Naive thymus-derived CD4-positive, alpha-beta T cell (primary cell): ENCODE measurements at places on chromosomes 1 and 21.

GRCh38 chr1:94875794-94876193 lies 51.1 kb downstream of the CNN3 start:
- DNase-seq = no peak

DNA sequence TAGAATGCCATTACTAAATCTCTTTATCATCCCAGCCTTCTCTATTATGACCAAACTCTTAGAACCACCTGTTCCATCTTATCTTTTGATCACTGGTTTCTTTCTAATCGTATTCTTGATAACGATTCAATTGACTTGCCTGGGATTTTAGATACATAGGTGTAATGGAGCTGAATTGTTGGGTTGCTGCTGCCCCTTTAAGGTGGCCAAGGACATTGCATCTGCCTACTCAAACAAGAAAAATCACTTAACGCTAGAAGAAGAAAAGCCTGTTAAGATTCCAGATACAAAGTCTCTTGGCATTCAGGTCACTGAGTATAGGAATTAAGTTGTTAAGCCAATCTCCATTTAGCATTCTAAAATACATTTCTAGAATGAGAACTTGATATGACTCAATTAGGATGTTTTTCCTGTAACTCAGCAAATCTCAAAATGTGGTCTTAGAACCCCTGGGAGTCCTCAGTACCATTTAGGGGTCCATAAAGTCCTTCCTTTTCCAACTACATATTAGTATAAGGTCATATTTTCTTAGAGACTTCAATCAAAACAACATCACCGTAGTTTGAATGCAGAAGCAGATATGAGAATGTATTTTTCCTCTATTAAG lies 12.4 kb downstream of the NEXN start:
- DNase-seq = peak; percentile 3

DNA sequence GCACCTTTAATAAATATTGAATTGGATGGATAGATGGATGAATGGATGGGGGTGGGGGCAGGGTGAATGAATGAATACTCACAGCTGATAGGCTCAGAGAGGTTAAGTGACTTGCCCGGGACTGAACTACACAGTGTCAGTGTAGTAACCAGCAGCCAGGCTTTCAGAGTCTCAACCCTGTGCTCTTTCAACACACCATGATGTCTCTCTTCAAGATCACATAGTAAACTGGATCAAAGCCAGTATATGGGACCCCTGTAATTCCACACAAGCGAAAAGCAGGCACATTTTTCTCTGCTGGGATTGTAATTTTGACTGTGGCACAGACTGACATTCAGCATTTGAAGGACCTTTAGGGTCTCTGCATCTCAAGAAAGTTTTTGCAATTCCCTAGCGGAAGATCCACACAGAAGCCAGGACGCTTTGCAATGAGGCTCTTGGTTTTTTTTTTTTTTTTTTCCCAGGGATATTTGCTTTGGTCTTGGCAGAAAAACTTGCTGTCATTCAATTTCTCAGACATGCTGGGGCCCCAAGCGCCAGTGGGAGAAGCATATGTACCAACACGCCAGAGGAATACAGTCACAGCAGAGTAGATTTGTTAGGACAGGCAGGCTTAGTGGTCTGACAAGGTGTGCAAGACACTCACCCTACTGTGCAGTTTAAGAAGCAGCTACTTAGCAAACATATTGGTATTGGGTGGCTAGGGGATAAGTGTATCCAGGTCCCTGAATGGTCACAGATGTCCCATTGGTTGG lies 213.1 kb upstream of the CAMK1G start:
- no peak for DNase-seq

DNA sequence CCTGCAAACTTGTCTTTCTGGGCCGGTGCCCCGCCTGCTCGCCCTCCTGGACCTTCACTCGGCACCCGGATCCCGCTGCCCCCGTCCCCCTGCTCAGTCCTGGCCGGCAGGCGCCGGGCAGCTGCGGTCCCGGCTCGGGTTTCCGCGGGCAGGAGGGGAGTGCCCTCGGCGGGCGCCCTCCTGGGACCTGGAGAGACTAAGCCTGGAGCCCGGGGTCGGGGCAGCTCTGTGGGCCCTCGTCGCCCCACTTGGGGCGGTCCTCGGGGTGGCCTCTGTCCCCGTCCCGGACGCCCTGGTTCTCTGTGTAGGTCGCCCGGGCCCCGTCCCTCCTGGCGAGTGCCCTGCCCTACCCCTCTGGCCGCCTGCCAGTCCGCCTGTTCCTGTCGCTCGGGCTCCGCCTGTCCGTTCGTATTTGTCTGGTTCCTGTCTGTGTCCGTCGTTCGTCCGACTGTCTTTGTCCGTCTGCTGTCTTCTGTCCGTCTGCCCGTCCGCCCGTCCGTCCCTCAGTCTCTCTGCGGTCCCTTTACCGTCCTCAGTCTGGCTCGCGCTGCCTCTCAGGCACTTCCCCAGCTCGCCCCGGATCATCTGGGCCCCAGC lies 490 bp downstream of the SERINC2 start:
- peak; percentile 18 for DNase-seq

GRCh38 chr1:167225920-167226319 lies 5.2 kb downstream of the POU2F1 start:
- DNase-seq = no peak

- DNase-seq = no peak
Observed at GRCh38 chr21:42364304-42364865, 1.9 kb downstream of the TFF1 start.

DNA sequence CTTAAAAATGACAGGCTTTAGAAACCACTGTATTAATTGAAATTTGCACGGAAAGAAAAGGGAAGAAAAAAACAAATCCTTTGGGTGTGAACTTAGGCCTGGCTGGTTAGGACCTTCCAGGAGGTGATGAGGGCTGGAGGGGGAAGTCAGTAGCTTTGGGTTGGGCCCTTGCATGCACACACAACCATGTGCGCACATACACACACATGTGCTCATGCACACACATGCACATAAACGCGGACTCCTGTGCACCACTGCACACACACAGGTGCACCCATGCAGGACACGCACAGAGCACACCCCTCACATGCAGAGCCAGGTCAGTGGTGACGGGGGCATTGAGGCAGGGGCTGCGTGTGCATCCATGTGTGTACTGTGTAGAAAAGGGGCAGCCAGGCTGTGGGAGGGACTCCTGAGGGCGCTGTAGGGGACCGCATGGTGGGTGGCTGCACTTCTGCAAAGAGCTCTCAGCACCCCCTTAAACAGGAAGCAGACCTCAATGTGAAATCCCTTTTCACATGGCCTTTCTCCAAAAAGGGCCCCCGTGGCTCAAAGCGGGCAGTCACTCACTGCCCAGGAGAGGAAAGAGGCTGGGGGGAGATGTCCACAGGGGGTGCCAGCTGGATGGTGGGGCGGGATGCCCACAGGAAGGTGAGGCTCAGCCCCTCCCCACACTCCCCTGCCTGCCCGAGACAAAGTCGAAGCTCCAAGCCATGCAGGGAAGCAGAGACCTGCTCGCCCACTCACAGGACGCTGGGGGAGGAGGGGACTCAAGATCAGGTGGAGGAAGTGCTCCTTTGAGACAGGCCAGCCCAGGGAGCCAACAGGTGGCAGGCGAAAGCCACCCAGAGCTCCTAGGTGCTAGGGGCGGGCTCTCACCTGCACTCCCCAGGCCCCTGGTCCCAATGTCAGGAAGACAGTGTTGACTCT lies 95.2 kb downstream of the ITPKB start:
- no peak for DNase-seq

DNA sequence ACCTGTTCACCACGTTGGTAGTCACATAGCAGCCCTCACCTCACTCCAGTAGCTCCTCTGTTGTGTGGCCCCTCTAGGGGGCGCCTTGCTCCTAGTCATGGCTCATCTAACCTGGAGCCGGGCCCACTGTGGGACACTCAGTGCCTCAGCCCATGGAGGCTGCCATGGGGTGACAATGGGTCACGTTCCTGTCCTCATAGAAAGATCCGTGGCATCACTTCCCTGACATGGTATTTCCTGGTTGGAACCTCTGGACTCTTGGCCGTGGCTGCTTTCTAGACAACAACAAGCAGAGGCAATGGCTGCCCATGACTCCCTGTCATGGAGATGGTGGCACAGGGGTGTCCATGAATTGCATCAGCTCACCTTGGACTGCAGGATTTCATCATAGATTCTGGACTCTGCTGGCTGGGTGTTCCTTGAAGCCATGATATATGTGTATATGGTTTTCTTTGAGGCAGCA lies 27.5 kb upstream of the SLAMF6 start:
- DNase-seq = no peak

GRCh38 chr1:83970802-83971201 lies 28.1 kb downstream of the TTLL7 start:
- no peak for DNase-seq

DNA sequence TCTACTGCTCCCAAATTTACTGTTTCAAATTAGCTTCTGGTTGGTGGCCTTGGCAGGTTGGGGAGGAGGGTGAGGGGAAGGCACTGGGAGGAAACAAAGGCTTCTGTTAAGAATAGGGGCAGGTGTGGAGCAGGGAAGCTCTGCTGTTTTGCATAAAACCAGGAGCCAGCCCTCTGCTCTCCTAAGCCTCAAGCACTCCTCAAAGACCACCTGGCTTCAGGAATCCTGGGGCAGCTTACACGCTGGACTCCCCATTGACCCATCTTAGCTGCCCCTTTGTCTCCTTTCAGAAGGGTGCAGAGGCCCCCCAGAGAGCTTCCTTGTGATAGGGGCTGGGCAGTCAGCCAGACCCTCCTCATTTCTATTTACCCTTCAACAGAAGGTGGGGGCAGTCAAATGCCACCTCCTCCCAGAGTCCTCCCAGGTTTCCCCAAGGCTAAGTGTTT lies 11.5 kb upstream of the DHRS3 start:
- no peak for DNase-seq

- no peak for DNase-seq
Observed at GRCh38 chr1:97630281-97630680, 290.6 kb downstream of the DPYD start.

- DNase-seq = no peak
Observed at GRCh38 chr1:89557445-89557825, 32.8 kb downstream of the LRRC8B start.

DNA sequence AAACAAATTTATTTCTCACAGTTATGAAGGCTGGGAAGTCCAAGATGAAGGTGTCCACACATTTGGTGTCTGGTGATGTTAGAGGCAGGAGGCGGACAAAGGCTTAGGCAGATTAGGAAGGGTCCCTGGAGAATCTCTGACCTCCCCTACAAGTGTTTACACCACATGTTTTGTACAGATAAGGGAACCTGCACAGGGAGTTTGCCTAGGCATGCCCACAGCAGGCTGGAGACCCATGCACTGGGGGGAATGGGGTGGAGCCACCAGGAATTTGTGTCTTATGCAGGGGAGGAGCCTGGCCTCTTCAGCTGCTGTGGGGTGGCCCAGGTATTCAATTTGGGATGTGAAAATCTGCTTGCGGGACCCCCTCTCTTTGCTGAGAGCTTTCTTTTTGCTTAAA lies 131.3 kb downstream of the PATJ start:
- DNase-seq = no peak

GRCh38 chr1:216183007-216183406 lies 240.2 kb downstream of the USH2A start:
- no peak for DNase-seq

DNA sequence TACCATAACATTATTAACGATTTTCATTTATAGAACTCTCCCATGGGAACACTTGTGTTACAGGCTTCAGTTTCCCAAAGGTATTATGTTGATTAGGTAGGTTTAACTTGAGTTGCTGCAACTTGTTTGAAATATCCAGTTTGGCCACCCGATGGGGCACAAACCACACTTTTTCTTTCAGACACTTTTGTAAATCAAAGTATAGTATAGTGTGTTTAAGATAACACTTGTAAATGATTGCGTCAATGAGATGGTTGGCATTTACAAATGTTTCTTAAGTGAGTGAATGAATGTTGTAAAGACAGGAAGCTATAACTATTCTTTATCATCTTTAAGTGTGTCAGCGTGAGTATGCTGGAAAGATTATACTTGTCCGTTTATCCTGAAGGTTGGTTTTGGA lies 4.3 kb downstream of the XPR1 start:
- DNase-seq = no peak

DNA sequence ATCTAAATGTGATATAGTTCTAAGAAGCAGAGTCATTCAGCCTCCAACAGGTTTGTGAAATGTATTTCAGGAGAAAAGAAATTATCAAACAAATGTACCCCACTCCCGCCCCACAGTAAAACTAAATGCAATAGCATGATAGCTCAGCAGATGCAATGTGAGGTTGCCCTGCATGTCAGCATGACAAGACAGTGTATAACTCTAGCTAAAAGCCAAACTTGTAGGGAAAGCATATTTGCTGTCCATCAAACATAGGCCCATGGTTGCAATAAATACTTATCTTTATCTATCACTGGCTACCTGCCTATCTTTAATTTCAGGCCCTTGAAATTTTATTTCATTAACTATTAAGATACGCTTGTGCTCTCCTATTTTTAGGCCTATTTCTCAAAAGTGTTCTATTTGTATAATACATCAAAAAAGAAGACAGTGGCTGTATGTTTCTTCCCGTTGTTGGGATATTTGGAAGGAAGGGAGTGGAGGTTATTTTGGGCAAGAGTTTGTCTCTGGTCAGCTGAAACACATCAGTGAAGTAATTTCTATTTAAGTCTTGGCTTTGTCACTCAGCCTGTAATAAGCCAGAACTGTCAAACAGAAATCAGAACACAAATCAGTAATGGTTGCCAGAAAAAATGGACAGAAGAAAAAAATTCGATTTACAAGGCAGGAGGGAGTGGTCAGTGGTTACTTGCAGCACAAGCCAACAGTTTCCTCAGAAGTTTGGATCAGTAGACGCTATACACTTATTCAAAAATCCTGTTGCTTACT lies 307.4 kb upstream of the ADGRL2 start:
- no peak for DNase-seq

DNA sequence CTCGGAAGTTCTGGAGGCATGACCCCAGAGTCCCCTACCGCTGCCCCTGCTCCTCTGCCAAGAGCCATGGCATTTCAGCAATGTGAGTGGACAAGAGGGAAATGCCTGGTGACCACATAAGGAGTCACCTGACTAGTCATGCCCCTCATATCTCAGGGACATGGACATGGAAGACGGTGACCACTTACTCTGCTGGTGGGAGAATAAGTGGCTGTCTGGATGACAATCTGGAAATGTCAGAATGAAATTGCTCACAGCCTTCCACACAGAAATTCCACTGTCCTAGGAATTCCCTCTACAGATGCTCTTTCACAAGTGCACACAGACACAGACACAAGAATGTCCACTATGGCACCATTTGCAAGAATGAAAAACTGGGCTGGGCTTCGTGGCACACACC lies 24.3 kb upstream of the PLEKHG5 start:
- no peak for DNase-seq

- DNase-seq = no peak
Observed at GRCh38 chr1:31549809-31550620, 26.3 kb upstream of the TINAGL1 start.

GRCh38 chr1:9731561-9731960 lies 80.0 kb downstream of the PIK3CD start:
- no peak for DNase-seq
